ENCODE measurements at places on chromosomes 2 and 18.

- DNase-seq: no peak
Observed at GRCh38 chr18:24930478-24930877, 421.5 kb downstream of the ZNF521 start.

- no peak for DNase-seq
Observed at GRCh38 chr2:171566753-171567152, 44.5 kb downstream of the CYBRD1 start.

GRCh38 chr2:150557020-150557600, 69.6 kb upstream of the RND3 start:
- no peak for DNase-seq

DNA sequence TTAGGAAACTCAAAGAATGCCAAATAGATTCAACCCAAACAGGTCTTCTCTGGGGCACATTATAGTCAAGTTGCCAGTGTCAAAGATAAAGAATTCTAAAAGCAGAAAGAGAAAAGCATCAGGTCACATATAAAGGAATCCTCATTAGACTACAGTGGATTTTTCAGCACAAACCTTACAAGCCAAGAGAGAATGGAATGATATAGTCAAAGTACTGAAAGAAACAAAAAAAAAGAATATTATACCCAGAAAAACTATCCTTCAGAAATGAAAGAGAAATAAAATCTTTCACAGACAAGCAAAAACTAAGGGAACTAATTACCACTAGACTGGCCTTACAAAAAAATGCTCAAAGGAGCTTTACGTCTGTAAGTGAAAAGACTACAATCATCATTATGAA, 65.5 kb downstream of the TBR1 start:
- DNase-seq: no peak

- DNase-seq: no peak
Observed at GRCh38 chr18:75544496-75544895, 117.0 kb upstream of the SMIM21 start.

DNA sequence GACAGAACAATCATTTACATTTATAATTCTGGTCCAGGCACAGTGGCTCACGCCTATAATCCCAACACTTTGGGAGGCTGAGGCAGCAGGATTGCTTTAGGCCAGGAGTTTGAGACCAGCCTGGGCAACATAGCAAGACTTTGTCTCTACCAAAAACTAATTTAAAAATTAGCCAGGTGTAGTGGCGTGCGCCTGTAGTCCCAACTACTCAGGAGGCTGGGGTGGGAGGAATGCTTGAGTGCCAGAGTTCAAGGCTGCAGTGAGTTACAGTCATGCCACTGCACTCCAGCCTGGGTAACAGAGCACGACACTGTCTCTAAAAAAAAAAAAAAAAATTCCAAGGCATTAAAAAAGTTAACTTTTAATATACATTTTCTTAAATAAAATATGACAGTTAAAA, 88.1 kb downstream of the PLEKHM3 start:
- no peak for DNase-seq

GRCh38 chr2:170276925-170277629, 99.1 kb downstream of the MYO3B start:
- DNase-seq: no peak

- DNase-seq: no peak
Observed at GRCh38 chr18:11156978-11157377, 7.6 kb upstream of the PIEZO2 start.

GRCh38 chr2:106336737-106337136, 131.5 kb downstream of the RGPD3 start:
- no peak for DNase-seq

- no peak for DNase-seq
Observed at GRCh38 chr2:241603686-241604085, 33.3 kb downstream of the THAP4 start.

GRCh38 chr2:128269063-128269989, 49.3 kb downstream of the HS6ST1 start:
- DNase-seq: no peak

DNA sequence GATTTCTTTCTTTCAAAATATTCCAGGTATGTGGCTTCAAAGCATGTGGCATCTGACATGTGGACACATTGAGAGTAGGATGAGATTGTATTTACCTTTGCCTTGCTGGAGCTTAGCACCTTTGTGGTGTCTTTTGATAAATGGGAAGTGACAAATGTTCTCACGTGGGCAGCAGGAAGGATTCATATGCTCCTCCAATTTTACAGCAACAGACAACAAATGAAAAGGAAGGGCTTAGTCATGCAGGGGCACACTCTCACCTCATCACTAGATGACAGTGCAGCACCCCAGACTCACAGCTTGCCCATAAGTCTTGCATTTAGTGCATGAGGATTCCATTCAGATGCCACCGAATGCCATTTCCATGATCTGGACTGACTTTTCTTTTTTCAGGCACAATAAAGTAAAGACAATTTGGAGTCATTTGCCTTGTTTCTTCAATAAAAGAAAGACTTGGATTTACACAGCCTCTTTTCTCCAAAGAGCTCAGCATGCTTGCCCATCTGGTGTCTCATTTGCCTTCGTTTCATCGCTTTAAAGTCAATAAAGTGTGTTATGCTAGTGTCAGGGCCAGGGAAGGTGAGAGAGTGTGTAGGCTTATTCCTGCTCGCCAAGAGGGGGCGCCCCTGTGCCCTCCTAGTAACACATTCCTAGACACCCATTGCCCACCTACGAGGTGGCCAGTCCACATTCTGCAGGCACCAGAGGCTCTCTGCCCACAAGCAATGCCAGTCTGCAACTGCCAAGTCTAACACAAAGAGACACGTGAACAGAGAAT, 39.6 kb upstream of the DAPL1 start:
- DNase-seq: no peak

- peak; percentile 97 for DNase-seq
Observed at GRCh38 chr18:63161761-63162195, 157.8 kb downstream of the BCL2 start.

GRCh38 chr2:238441262-238442114, 14.8 kb downstream of the ASB1 start:
- DNase-seq: no peak

GRCh38 chr2:40113997-40114396, 334.9 kb upstream of the THUMPD2 start:
- no peak for DNase-seq

- no peak for DNase-seq
Observed at GRCh38 chr18:63410792-63411191, 11.5 kb downstream of the VPS4B start.

- no peak for DNase-seq
Observed at GRCh38 chr2:222747526-222748160, 76.2 kb downstream of the MOGAT1 start.

- no peak for DNase-seq
Observed at GRCh38 chr2:212530991-212531390, 7.6 kb downstream of the ERBB4 start.

DNA sequence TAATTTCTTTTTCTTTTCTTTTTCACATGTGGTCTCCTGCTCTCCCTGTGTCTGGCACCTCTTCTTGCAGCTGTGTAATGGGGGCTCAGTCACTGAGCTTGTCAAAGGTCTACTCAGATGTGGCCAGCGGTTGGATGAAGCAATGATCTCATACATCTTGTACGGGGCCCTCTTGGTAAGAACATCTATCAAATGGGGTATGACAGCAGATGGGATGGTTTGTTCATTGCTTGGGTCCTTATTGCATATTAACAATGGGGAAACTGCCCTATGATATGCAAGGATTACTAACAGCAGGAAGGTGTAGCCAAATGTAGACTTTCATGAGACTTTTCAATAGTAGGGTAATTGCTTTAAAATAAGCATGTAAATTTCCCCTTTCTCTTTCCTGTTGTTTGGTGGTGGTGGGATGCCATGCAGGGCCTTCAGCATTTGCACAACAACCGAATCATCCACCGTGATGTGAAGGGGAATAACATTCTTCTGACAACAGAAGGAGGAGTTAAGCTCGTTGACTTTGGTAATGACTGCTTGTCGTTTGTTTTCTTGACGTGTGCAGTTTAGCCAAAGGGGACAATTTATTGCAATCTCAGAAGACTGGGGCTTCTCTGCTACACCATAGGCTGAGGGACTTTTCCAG, 36.5 kb downstream of the MYO3B start:
- DNase-seq: no peak

DNA sequence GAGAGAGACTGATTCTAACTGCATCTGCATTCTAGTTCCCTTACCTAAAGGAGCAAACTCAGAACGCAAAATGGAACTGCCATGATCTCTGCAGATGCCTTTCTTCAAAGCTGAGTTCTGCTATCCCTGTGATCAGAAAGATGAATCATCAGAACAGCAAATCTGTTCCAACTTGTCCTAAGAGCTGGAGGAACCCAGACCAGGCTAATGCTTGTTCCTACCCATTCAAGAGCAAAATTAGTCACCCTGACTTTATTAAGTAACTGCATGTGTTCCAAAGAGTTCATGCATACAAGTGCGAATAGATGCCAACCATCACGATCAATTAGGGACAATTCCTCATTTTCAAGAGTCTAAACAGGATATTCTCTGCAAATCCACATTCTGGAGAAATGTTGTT, 46.5 kb downstream of the MBP start:
- no peak for DNase-seq

DNA sequence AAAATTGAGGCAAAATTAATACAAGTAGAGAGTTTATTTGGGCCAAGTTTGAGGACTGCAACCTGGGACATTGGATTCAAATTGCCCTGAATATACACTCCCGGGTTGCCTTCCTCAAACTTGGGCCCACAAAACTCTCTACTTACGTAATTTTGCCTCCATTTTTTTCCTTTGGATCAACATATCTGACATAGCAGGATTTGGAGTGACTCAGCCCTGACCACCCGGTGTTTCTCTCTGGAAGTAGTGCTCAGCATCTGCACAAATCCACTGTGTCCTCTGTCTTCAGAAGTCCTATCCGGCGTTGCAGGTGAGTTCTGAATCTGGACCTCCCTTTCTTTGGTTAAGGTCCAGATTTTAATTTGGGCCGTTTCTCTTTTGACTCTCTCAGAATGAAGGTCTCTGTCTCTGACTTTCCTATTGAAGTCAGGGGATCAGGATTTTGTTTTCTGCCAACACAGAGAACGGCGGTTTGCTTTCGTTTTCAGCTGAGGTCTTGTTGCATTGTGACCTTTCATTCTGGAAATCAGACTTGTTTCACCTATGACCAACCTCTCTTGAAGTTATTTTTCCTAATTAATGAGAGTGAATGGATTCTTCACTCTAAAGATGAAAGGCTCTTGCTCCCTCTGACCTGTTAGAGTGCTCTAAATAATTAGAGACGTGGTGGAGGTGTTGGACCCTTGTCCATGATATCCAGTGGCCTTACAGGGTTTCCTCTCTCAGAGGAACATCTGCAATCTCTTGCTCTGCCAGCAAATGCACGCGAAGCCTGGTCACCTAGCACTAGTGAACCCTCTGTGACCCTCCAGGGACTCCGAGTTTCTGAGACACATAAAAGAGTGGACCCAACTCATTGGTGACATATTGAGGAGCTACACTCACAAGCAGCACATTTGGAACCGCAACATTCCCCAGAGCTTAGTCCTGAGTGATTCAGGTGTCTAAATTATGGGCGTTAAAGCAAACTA, 13.6 kb downstream of the TCF23 start:
- no peak for DNase-seq

- no peak for DNase-seq
Observed at GRCh38 chr2:155980941-155981560, 351.5 kb downstream of the NR4A2 start.

DNA sequence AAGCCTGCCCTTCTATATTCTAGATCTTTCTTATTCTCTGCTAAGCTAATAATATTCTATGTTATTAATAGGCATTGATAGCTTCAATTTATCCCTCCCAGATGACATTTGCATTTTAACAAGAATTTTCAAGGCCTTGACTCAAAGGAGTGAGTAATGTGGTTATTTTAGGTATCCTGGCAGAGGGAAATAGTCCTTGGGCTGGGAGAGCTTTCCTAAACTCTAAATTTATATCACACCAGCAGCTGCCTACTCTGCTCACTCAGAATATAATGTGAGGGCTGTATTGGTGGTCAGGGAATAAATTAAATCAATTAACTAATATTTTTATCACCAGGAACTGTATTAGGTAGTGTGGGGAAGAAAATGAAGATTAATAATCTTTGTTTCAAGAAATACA, 74.8 kb upstream of the ADAM23 start:
- DNase-seq: no peak

DNA sequence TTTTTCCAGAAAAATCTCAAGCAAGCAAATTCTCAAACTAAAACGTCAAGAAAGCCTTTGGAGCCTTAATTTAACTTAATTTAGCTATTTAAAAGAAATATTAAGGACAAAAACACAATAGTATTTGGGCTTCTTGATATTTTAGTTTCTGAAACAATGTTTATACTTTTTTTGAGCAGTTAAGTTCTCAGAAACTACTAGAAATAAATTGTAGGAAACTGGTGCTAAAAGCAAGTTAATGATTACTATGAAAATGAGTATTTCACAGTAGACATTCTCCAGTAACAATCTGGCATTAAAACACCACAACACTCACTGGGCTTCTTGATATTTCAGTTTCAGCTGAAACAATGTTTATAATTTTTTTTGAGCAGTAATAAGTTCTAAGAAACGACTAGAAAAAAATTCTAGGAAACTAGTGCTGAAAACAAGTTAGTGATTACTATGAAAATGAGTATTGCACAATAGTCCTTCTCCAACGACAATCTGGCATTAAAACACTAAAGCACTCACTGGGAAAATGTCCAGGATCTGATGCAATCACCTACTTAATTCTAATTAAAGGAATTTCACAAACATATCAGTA, 45.1 kb downstream of the TRAK2 start:
- DNase-seq: peak; percentile 15

DNA sequence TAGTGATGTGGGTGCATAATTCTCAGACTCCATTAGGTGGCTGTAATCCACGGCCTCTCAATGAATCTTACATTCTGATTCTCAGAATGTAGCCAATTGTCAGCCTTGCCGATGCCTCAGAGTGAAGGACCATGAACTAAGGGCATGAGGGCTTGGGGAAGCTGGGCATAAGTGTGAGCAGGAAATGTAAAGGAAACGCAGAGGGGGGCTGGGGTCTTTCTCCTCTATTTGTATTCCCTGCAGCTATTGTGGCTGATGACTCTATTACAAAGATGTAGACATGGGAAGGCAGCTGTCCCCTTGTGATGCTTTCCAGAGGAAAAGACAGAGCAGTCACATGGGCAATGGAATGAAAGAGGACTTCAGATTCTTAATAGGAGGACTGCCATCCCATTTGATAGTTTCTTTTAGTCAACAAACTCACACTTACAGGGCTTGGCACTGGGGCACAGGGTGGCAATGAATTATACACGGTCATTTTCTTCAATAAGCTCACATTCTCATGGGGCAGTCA, 353.2 kb upstream of the PKDCC start:
- DNase-seq: no peak

Measured in CD4-positive, alpha-beta T cell treated with Interleukin-4 for 4 hours (primary cell).